ENCODE measurements at places on chromosomes 5 and 9.

GRCh38 chr5:129912601-129913255 lies 8.5 kb downstream of the CHSY3 start:
- DNase-seq: peak; percentile 40

DNA sequence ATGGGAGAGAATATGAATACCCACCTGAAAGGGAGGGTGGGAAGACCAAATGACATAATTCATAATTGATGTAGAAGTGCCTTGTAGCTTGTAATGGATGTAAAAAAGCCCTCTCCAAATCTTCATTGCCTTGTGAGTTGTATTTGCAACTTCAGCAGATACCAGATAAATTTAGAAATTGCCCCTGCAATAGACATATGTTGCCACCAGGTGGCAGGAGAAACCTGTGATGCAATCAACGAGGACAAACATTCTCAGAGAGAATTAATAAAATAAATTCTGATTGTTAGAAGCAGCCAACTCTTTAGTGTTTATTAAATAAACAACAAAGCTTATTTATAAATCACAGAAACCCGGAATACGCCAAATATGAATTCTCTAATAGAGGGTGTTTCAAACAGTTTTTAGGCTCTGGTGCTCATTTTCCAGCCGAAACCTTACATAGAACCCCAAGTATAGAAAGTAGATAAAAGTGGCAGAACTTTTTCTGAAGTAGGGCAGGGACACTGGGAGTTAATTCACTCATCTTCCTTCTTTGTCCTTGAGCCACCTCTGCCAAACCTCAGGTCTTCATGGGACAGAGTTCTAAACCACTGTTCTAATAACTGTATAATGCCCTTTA lies 147.8 kb downstream of the TMEM38B start:
- peak; percentile 40 for DNase-seq

DNA sequence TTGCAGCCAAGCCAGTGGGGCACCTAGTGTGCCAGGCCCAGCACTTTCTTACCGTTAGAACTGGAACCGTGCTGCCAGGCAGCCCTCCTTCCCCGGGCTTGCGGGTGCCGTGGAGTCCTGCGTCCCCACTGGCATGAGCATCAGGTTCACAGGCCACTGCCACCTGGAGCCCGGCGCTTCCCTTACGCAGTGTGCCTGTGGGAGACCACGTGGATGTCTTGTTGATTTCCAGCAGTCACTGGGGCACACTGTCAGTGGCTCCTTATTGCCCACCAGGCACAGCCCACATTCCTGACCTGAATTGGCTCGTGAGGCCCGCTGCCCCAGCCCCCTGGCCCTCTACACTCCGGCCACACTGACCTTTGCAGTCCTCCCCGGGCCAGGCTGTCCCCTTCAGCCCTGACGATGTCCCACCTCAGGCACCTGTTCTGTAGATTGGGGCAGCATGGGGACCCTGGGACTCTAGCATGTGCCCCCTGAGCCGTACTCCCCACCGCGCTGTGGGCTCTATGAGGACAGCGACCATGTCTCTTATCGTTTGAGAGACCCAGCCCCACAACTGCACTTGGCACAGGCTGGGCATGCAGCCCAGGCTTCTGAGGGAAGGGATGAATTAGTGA lies 10.4 kb upstream of the CEL start:
- no peak for DNase-seq

GRCh38 chr5:96565582-96566265 lies 96.5 kb upstream of the CAST start:
- DNase-seq: peak; percentile 35

DNA sequence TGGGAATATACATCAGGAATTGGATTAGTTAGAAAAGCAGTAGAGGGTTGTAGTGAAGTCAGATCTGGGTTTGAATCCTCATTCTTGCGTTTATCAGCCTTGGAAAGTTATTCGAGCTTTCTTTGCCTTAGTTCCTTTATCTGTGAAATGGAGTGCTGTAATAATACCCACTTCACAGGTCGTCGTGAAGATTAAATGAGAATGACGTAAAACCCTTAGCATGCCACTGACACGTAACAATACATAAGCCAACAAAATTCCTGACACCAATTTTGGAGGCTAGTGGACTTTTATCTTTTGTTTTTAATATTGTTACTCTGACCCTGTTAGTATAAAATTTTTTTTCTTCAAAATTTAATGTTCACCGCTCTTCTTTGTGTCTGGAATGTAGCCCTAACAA lies 3.4 kb downstream of the SKP2 start:
- DNase-seq: no peak

- DNase-seq: peak; percentile 7
These were observed 130.5 kb downstream of the ADGRV1 start for GRCh38 chr5:90689064-90689463.

DNA sequence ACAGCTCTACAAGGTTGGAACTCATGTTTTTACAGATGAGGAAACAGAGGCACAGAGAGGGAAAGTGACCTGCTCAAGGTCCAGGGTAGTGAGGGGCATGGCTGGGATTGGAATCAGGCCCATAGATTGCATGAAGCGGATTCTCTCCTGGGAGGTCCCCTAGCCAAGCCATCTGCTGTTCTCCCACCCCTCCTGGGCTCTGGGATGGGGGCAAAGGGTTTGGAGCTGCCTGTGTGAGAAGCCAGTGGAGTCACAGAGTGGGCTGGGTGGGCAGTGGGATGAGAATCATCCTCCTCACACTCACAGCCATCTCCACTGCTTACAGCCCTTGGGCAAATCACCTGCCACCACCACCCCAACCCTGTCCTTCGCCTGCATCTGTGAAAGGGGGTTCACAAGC lies 38.6 kb upstream of the PSD2 start:
- no peak for DNase-seq

DNA sequence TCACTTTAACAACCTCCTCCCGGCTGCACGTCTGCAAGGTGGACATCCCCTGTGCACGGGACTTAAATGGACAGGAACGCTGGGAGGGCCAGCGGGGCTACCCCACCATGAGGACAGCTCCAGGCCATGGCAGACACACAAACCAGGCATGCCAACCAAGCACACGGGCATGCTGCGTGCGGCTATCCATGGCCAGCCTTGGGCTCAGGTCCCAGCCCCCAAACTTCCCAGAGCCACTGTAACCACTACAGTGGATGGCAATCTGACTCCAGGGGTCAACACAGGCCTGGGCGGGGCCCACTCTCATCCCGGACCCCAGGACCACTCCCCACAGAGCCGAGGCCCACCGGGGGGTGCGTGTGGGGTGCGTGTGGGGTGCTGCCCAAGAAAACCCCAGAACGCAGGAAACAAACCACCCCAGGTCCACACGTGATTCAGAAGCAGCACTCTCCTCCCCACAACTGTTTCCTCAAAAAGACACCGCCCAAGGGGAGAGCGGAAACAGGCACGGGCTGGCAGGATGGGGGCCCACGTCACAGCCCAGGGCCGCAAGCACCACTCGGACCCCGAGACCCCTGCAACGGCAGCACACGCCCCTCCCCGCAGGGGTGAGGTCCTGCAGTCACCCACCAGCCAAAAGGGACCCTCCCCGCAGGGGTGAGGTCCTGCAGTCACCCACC lies 7.4 kb downstream of the SLC12A7 start:
- DNase-seq: no peak

GRCh38 chr9:130680836-130681768 lies 12.5 kb upstream of the EXOSC2 start:
- DNase-seq: peak; percentile 64

All from NCI-H2171 treated with DMSO at 0.1 percent for 48 hours (cell line).